ENCODE measurements at places on chromosomes 13 and 19. TPM values are rescaled to one million over a fixed set of nuclear protein-coding genes. Genes with fewer than 3 reads are reported as not detected.

The PTPRH gene
- 0.37 TPM for total RNA-seq

The ZNF324B gene
- 8.2 TPM for total RNA-seq

- H3K27ac ChIP-seq, result no peak overlapping the region
- no peak overlapping the region for H3K4me3 ChIP-seq
- no peaks in the 10 kb centered on the region for H3K36me3 ChIP-seq
- no peak for DNase-seq
- no peaks in the 10 kb centered on the region for H3K4me1 ChIP-seq
- H3K27me3 ChIP-seq, result no peaks in the 10 kb centered on the region
These were observed 7.4 kb downstream of the CD22 start for GRCh38 chr19:35336166-35336955.

The RNF6 gene
- 28.7 TPM for total RNA-seq

- no peak for DNase-seq
- no peak overlapping the region for H3K4me3 ChIP-seq
- H3K36me3 ChIP-seq, result no peaks in the 10 kb centered on the region
- H3K27ac ChIP-seq, result no peak overlapping the region
These were observed 8.9 kb upstream of the TMEM160 start for GRCh38 chr19:47057328-47057727.

- peak overlapping the region; percentile 99 for H3K4me3 ChIP-seq
- peak overlapping the region; percentile 96 for H3K27ac ChIP-seq
- peaks cover 4% of the 10 kb centered on the region for H3K4me1 ChIP-seq
- DNase-seq, result peak; percentile 91
- H3K36me3 ChIP-seq, result no peaks in the 10 kb centered on the region
These were observed 22.6 kb downstream of the IPO5 start for GRCh38 chr13:97975848-97976609.

DNA sequence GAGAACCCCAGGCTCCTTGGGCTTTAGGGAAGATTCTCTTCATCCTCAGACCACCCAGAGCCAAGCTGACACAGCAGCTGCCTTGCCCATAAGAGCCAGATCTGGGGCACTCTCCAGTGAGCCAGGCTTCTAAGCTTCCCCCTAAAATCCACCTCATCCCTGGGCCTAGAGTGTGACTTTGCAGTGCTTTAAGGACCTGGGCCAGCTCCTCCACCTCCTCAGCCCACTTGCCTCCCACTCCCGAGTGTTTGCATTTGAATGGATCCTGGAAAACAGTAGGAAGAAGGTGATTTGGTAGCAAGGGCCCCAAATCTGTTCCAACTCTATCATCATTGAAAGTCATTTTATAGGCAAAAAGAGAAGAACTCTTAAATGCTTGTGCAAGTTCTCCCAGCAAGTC is 108.7 kb upstream of the UBL3 start:
- no peak overlapping the region for H3K27ac ChIP-seq
- no peaks in the 10 kb centered on the region for H3K36me3 ChIP-seq
- no peaks in the 10 kb centered on the region for H3K4me1 ChIP-seq
- no peak overlapping the region for H3K4me3 ChIP-seq

The CEACAM7 gene
- total RNA-seq, result 0.37 TPM

The LRRC25 gene
- 38.0 TPM for total RNA-seq

DNA sequence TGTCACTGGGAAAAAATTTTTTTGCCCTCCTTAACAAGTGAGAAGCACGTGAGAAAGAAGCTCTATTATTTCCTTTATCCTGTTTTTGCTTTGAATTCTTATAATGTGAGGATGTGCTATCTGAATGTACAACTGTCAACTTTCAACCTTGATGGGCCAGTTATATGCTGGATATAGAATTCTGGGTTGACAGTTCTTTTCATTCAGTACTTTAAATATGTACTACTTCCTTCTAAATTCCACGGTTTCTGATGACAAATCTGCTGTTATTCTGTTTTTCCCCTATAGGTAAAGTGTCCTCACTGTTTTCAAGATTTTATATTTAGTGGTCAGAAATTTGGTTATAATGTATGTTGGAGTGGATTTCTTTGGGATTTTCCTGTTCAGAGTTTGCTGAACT is 29.9 kb downstream of the ZDHHC20 start:
- no peak overlapping the region for H3K4me3 ChIP-seq
- H3K27ac ChIP-seq, result no peak overlapping the region
- H3K27me3 ChIP-seq, result no peaks in the 10 kb centered on the region
- H3K36me3 ChIP-seq, result no peaks in the 10 kb centered on the region
- H3K4me1 ChIP-seq, result no peaks in the 10 kb centered on the region
- no peak for DNase-seq

- no peak for DNase-seq
- H3K27ac ChIP-seq, result no peak overlapping the region
- no peaks in the 10 kb centered on the region for H3K4me1 ChIP-seq
- peaks cover 6% of the 10 kb centered on the region for H3K27me3 ChIP-seq
These were observed 89.3 kb upstream of the UQCRFS1 start for GRCh38 chr19:29302002-29302928.

The AZU1 gene
- total RNA-seq, result 9.8 TPM

The ZNF730 gene
- total RNA-seq, result 0.74 TPM

The FUT3 gene
- total RNA-seq, result 31.4 TPM

- peaks cover 7% of the 10 kb centered on the region for H3K4me1 ChIP-seq
- peaks cover under 1% of the 10 kb centered on the region for H3K27me3 ChIP-seq
- H3K4me3 ChIP-seq, result peak overlapping the region; percentile 64
- H3K36me3 ChIP-seq, result no peaks in the 10 kb centered on the region
- H3K27ac ChIP-seq, result peak overlapping the region; percentile 88
These were observed 1.0 kb downstream of the REX1BD start for GRCh38 chr19:18589380-18590272.

The TMEM150B gene
- total RNA-seq, result 2.3 TPM

DNA sequence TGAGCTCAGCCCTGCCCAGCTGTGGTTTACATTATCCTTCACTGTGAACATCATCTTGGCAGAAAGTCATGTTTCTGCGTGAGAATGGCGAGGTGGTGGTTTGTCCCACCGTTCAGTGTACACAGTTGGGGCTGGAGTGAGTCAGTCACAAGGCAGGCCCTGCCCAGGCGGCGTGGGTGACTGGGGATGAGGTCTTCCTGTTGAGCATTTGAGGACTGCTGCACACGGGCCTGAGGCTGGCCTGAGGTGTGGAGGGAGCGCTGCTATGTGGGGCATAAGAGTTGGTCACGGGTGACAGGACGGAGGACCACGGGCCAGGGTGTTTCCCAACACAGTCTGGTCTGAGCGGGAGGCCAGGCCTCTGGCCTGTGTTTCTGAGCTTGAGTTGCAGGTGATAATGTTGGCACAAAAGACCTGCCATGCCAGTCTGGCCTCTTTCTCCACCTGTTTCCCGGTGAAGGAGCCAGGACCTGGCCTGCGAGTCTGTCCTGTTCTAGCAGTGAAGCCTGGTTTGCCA is 13.4 kb upstream of the C19orf33 start:
- H3K4me1 ChIP-seq, result no peaks in the 10 kb centered on the region
- DNase-seq, result peak; percentile 76

The ZNF83 gene
- 28.5 TPM for total RNA-seq

DNA sequence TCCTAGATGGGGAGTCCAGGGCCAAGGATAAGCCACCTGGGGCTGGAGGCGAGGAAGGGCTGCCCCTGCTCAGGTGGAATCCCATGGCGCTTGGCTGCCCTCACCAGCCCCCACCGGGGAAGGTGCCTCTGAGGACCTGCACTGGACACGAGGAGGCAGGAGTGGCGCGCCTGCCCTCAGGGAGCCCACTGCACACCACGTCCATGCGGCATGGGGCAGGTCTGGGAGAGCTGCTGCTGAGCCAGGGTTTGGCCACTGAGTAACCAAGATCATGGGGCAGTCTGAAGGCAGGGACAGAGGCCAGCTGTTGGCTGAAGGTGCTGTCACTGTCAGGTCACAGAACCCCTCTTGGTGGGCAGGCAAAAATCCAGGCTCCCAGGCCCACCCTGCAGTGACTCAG is 25.9 kb downstream of the ELAVL1 start:
- H3K4me1 ChIP-seq, result no peaks in the 10 kb centered on the region
- DNase-seq, result no peak
- no peak overlapping the region for H3K27ac ChIP-seq

- no peak for DNase-seq
- H3K4me1 ChIP-seq, result peaks cover 48% of the 10 kb centered on the region
- H3K27me3 ChIP-seq, result no peaks in the 10 kb centered on the region
- no peak overlapping the region for H3K4me3 ChIP-seq
- peak overlapping the region; percentile 46 for H3K27ac ChIP-seq
These were observed 20.8 kb downstream of the RANBP3 start for GRCh38 chr19:5957170-5957569.

GRCh38 chr13:45951724-45952123 is 100.2 kb upstream of the SIAH3 start:
- H3K27ac ChIP-seq, result no peak overlapping the region
- H3K36me3 ChIP-seq, result peaks cover 2% of the 10 kb centered on the region
- no peak overlapping the region for H3K4me3 ChIP-seq
- H3K4me1 ChIP-seq, result peaks cover 16% of the 10 kb centered on the region

GRCh38 chr19:8580710-8581281 is 3.6 kb upstream of the MYO1F start:
- no peaks in the 10 kb centered on the region for H3K36me3 ChIP-seq
- no peaks in the 10 kb centered on the region for H3K4me1 ChIP-seq
- H3K27ac ChIP-seq, result no peak overlapping the region

The CCDC61 gene
- 21.0 TPM for total RNA-seq

The CERS1 gene
- 0.55 TPM for total RNA-seq

DNA sequence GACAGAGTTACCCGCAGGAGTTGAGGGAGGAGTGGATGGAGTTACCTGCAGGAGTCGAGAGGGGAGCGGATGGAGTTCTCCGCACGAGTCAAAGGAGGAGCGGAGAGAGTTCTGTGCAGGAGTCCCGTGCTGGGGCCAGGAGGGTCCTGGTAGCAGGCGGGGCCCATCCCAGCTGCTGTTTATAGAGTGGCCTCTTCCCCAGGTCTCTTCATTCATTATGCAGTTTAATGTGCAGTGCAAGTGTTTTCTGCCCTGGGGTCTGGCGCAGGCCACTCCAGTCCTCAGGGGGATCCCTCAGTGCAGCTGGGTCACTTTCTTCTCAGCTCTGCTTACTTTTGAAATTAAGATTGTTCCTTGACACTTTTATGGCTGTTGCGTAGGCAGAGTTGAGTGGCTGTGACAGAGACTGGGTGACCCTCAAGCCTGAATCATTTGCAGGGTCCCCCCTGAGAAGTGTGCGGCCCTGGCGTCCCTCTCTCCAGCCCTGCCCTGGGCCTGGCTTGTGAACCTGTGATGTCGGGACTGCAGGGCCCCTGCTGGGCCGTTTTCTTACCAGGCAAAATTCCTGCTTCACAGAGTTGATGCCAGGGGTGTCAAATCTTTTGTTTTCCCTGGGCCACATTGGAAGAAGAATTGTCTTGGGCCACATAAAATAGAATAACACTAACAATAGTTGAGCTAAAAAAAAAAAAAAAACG is 17.9 kb downstream of the TFDP1 start:
- no peak overlapping the region for H3K27ac ChIP-seq
- no peak overlapping the region for H3K4me3 ChIP-seq
- no peaks in the 10 kb centered on the region for H3K4me1 ChIP-seq
- DNase-seq, result peak; percentile 23

GRCh38 chr19:37955986-37956385 is 49.0 kb downstream of the SIPA1L3 start:
- H3K27ac ChIP-seq, result no peak overlapping the region
- no peaks in the 10 kb centered on the region for H3K27me3 ChIP-seq
- no peak overlapping the region for H3K4me3 ChIP-seq
- no peak for DNase-seq

DNA sequence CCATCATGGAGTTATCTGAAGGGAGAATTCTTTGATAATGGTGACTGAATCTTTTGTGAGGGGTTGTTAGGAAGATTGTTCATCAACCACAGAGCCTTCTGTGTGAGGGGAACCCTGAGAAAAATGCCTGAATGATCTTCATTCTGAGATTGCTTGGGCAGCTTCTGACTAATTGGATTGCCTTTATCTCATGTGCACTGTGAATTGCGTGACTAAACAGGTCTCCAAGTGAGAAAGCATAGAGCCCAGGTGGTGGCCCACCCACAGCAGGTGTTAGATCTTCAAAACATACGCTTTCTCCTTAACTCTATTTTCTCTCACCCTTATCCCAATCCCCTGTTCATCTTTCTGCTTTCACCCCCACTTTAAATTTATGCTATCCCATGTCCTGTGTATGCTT is 58.3 kb downstream of the DOCK9 start:
- peaks cover 12% of the 10 kb centered on the region for H3K4me1 ChIP-seq
- no peak overlapping the region for H3K27ac ChIP-seq
- no peaks in the 10 kb centered on the region for H3K27me3 ChIP-seq
- no peaks in the 10 kb centered on the region for H3K36me3 ChIP-seq
- H3K4me3 ChIP-seq, result no peak overlapping the region

- DNase-seq, result peak; percentile 51
- no peaks in the 10 kb centered on the region for H3K27me3 ChIP-seq
- H3K27ac ChIP-seq, result no peak overlapping the region
- no peak overlapping the region for H3K4me3 ChIP-seq
These were observed 1.0 kb upstream of the CEACAM1 start for GRCh38 chr19:42529248-42529764.

- H3K36me3 ChIP-seq, result peaks cover 11% of the 10 kb centered on the region
- H3K27ac ChIP-seq, result peak overlapping the region; percentile 64
- no peak overlapping the region for H3K4me3 ChIP-seq
- no peaks in the 10 kb centered on the region for H3K27me3 ChIP-seq
- H3K4me1 ChIP-seq, result no peaks in the 10 kb centered on the region
These were observed 9.9 kb downstream of the SPACA6 start for GRCh38 chr19:51702825-51703574.

DNA sequence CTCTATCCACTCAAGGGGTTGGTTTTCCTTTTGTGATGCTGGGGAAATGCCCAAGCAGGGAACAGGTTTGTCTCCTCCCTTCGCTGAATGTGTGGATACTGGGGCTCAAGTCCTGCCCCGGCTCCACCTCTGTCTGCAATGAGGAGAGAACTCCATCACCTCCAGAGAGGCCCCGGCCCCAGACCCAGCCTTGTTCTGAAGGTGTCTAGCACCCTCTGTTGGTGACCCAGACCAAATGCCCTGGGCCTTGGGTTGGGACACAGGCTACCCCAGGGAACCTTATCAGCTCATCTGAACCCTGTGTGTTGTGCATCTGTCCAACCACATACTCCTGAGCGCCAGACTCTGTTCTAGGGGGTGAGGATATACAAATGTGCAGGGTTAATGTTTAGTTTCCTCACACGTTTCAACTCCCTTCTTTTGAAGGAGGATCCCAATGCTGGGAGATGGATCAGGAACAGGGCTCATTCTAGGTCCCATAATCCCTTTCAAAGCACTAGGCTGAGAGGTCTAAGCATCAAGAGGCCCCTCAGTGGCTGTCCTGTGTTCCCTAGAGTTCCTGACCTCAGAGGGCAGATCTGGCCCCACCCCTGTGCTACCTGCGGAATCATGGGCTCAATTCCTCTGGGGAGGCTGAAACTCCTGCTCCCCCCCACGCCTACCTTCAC is 112.5 kb upstream of the SLC7A1 start:
- no peaks in the 10 kb centered on the region for H3K4me1 ChIP-seq
- no peak overlapping the region for H3K4me3 ChIP-seq
- no peaks in the 10 kb centered on the region for H3K36me3 ChIP-seq
- H3K27me3 ChIP-seq, result peaks cover 2% of the 10 kb centered on the region
- peak; percentile 4 for DNase-seq

DNA sequence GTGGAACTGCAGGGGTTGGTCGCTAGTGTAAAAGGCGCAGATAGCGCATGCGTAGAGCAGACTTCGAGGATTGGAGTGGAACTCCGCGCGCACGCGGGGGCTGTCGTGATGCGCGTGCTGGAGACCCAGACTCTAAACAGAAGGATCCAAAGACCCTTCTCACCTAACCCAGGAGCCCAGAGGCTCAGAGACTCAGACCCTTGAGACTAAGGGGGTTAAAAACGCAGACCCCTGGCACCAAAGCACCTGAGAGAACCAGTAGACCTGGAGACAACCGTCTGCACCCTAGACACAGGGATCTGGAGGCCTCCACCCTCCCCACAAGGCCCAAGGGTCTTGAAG is 567 bp upstream of the CTU1 start:
- H3K4me1 ChIP-seq, result peaks cover 12% of the 10 kb centered on the region
- no peak for DNase-seq
- H3K4me3 ChIP-seq, result peak overlapping the region; percentile 20
- H3K36me3 ChIP-seq, result peaks cover 2% of the 10 kb centered on the region
- H3K27ac ChIP-seq, result peak overlapping the region; percentile 40
